ENCODE measurements at places on chromosomes 16 and 17.

- no peak for DNase-seq
These were observed 62.2 kb downstream of the UTP18 start for GRCh38 chr17:51322390-51323029.

- no peak for DNase-seq
These were observed 1.4 kb downstream of the CARHSP1 start for GRCh38 chr16:8867216-8867931.

GRCh38 chr17:5120036-5120435 is 4.2 kb downstream of the USP6 start:
- DNase-seq, result no peak

- DNase-seq, result no peak
These were observed 99.5 kb downstream of the DYNLRB2 start for GRCh38 chr16:80640316-80640715.

DNA sequence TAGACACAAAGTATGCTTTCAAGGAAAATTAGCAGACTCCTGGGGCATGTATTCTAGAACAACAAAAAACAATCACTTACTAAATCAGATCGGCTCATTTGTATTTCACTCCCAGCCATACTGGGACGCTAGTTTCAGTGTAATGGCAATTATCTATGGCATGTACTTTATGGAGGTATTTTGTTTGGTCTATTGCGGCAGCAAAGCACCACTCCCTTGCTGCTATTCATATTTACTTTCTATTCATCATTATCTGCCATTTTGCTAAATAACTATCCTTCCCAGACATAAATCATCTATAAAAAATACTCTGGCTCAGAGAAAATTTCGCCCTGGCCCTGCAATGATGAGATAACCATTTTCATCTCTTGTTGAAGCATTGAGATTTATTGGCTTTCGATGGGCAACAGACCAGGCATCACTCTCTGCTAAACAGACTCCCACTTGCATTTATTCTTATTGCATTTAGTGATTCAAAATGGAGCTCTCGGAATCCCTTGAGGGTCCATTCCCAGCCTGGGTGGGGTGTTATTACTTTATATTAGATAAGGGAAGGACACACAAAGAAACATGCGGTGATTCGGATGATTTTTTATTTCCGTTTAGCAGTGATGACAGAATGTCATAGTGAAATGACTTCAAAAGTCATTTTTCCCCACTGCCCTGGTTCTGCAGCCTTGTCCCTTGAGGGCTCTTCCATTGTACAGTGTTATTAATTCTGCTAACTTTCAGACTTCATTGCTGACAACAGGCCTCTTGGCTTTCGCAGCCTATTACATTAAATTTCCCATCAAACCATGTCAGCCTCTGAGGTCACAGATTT is 225.8 kb downstream of the IRX3 start:
- DNase-seq, result no peak

DNA sequence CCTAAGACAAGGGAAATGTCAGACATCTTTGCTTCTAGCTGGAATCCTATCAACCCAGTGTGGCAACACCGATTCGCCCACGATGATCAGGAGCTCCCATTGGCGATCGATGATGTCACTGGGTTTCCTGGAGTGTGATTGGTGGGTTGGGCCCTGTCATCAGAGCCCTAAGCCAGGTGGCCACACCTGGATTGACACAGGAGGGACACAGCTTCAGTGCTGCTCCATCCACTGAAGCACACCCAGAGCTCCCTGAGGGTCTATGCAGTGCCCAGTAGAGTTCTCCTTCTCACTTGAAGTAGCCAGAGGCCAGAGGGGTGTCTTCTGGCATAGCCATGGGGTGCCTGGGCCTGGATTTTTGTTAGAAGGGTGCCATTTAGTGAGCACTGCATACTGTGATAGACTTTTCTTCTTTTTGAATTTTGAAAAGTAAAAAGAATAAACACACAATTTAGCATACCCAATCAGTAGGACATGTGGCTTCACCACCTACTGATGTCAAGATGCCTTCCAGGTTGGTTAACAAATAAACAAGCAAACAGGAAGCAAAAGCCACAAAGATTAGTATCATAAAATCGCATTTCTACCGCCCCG is 77.6 kb downstream of the CMIP start:
- no peak for DNase-seq

GRCh38 chr17:18093616-18094408 is 6.1 kb downstream of the DRG2 start:
- no peak for DNase-seq

GRCh38 chr16:48081656-48082055 is 74.1 kb downstream of the ABCC12 start:
- DNase-seq, result no peak

DNA sequence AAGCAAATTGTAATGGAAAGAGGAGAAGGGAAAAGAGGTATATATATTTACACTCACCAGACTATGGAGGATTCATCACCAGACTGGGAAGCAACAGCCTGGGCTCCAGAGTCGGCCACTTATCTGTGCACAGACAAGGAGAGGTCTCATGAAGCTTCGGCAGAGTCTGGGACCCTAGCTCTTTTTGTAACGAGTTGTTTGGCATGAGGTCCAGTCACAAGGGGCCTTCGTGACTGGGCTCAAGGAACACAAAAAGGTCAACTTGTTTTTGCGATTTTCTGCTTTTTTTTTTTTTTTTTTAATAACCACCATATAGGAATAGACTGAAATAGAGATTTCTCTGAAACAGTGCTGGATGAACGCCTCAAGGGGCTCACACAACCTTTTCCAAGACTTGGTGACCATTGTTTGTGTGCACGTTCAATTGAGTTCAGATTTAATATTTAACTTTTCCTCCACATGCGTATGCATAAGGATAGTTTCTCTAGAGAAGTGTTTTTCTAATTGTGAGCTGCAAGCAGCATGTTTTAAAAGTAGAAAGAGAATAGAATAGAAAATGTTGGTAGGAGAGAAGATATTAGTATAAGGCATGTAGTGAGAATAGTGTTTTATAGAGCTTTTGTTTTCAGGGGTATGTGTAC is 25.8 kb downstream of the BPTF start:
- DNase-seq, result no peak

GRCh38 chr17:78925662-78926555 is 722 bp upstream of the TIMP2 start:
- no peak for DNase-seq
